ENCODE measurements at places on chromosomes 12 and 14.
A peak's percentile ranks its signal among the peaks of the same experiment; 100 is the strongest.

- H3K36me3 ChIP-seq = no peaks in the 10 kb centered on the region
- DNase-seq = peak; percentile 16
- H3K27me3 ChIP-seq = no peaks in the 10 kb centered on the region
- H3K27ac ChIP-seq = no peak overlapping the region
- H3K4me1 ChIP-seq = no peaks in the 10 kb centered on the region
These were observed 592.5 kb upstream of the USP15 start for GRCh38 chr12:61667676-61668075.

GRCh38 chr12:39572551-39572950, 47.1 kb downstream of the ABCD2 start:
- H3K4me1 ChIP-seq = no peaks in the 10 kb centered on the region
- DNase-seq = no peak
- no peak overlapping the region for H3K4me3 ChIP-seq
- no peak overlapping the region for H3K27ac ChIP-seq
- no peaks in the 10 kb centered on the region for H3K36me3 ChIP-seq
- H3K27me3 ChIP-seq = no peaks in the 10 kb centered on the region

DNA sequence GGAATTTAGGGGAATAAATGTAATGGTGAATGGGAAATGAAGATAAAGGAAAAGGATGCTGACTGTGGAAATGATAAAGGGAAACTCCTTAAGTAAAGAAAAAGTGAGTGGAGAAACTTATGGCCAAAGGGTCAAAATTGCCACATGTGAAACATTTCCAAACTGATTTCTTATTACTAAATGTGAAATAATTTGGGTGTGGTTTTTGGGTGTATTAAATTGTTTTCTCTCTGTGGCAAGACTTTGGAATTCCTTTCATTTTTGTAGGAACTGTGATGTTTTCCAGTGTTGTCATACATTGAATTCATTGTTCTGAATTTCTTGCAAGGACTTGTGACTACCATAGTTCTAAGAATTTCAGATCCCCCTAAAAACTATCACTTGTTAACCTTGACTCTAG, 1891.5 kb upstream of the SEL1L start:
- H3K27me3 ChIP-seq = no peaks in the 10 kb centered on the region
- H3K36me3 ChIP-seq = no peaks in the 10 kb centered on the region
- H3K4me3 ChIP-seq = no peak overlapping the region
- DNase-seq = peak; percentile 68

DNA sequence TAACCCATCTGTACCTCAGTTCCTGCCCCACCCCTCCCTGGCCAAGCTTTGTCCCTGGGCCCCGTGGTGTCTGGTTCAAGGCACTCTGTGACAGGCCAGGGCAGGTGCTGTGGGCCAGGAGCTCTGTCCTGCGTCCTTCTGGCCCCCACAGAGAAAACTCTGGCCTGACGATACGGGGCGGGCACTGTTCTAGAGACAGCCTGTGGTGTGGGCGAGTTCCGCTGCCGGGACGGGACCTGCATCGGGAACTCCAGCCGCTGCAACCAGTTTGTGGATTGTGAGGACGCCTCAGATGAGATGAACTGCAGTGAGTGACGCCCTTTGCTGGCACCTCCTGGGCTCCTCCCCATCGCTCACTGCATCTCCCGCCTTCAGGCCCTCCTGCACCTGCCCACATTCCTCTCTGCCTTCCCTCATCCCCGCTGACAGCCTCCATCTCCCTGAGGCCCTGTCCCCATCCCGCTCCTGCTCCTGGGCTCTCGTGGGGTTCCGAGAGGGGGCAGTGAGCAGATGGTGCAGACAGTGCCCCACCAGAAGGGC, 22.8 kb upstream of the NXPH4 start:
- DNase-seq = no peak
- H3K4me3 ChIP-seq = no peak overlapping the region
- H3K27ac ChIP-seq = no peak overlapping the region

DNA sequence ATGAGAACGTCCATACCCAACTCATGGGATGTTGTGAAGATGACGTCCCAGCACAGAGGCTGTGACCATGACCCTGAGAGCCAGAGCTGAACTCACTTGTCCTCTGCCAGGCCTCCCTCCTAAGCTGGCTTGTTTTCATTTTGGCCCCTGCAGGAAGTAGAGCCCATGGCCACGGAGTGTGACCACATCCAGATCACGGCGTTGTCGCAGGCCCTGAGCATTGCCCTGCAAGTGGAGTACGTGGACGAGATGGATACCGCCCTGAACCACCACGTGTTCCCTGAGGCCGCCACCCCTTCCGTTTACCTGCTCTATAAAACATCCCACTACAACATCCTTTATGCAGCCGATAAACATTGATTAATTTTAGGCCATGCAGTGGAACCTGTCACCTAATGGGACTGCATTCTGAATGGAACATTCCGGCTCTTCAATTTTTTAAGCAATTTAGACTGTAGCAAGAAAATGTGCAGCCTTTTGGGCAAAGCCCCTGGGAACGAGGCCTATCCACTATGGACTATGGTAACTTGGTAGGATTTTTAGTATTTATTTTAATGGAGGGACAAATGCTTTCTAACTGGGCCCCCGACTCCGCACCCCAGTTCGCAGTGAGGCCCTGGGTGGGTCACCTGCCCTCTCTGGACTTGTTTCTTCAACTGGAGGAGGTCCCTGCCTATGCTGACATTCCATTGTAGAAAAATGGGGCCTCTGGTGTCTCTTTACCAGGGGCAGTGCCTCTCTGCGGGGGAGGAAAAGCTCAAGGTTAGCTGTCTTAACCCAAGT, 19.6 kb downstream of the OTUB2 start:
- no peaks in the 10 kb centered on the region for H3K27me3 ChIP-seq
- peaks cover 5% of the 10 kb centered on the region for H3K4me1 ChIP-seq
- peaks cover 20% of the 10 kb centered on the region for H3K36me3 ChIP-seq
- H3K4me3 ChIP-seq = no peak overlapping the region

GRCh38 chr14:104265918-104266630, 127.7 kb downstream of the KIF26A start:
- H3K4me3 ChIP-seq = no peak overlapping the region
- H3K4me1 ChIP-seq = no peaks in the 10 kb centered on the region
- no peak overlapping the region for H3K27ac ChIP-seq
- DNase-seq = no peak
- no peaks in the 10 kb centered on the region for H3K36me3 ChIP-seq

All from GM23248 (cell line).